ENCODE measurements at places on chromosomes 5 and 9.

GRCh38 chr5:125560476-125561225 is 814.2 kb upstream of the ZNF608 start:
- DNase-seq: no peak

DNA sequence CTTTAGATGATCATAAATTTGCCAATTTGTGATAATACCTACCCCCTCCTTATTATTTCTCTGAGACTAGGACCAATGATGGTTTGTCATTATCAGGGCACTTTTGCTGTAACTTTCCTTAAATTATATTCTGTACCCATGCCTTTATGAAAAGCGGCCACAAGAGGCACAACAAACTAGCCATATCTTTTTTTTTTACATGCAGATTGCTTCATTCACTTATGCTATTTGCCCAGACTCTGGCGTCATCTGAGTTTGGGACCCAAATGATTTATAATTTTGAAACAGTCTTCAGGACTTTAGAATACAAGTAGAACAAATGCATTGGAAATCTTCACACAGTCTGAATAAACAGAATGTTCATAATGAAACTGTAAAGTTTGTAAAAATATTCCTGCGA is 408.1 kb downstream of the MAT2B start:
- DNase-seq: no peak

GRCh38 chr5:157497875-157498611 is 38.0 kb downstream of the NIPAL4 start:
- no peak for DNase-seq

GRCh38 chr5:109553846-109554245 is 135.9 kb upstream of the MAN2A1 start:
- no peak for DNase-seq

DNA sequence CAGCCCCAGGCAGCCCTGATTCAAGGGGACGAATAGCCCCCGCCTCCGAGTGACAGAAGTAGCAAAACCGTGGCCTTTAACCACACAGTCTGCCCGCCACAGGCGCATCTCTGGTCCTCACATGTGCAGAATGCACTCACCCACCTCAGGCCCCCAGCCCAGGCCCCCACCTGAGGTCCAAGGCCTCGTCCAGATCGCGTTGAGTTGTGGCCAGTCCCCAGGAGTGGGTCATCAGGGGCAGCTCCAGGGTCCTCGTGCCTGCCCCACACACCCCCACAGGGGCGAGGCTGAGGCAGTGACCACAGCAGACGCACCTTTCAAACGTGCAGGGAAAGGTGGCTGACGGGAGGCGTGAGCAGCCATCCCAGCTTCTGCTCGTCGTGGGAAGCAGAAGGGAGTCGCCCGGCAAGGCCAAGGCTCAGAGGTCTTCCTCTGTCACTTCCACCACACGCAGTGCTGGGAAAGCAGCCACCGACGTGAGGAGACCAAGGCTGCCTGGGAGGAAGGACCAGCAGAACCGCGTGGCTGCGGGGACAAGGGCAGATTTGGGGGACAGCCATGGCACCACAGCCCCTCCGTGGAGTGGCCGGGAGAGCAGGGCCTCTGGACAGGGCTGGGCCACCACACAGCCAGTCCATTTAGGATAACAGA is 77.8 kb upstream of the OTULINL start:
- no peak for DNase-seq

DNA sequence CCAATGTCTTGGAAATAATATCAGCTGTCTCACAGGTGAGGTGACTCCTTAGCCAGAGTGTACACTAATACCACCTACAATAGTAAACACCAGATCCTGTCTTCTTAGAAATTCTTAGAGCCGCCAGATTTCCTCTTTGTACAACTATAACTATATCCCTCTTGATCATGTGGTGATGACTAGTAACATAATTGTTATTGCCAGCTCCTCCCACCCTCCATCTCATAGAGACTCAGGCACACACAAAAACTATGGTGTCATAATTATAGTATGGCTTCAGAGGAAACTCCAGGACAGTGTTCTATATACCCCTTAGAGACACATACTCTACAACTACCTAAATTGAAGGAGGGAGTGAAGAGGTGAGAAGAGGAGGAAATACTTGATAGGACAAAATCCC is 33.1 kb downstream of the PGGT1B start:
- no peak for DNase-seq

- DNase-seq: no peak
Observed at GRCh38 chr5:58927938-58928337, 345.1 kb downstream of the RAB3C start.

DNA sequence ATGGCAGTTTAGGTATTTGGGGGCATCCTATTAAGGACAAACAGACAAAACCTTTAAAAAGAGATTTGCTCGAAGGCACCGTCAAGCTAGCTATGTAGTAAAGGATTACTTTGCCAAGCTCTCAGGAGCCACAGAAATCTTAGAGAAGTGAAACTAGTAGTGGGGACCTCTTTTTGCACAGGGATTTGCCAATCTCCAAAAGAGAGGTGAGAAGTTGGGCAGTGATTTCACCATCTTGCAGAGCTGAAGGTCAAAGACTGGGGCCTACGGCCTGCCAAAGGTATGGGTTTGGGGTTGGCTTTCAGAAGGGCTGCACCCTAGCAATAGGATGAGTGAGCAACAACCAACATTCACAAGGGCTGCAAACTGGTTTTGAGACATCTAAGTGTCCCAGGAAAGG is 1.6 kb upstream of the FCN1 start:
- DNase-seq: no peak

GRCh38 chr9:123640792-123641222 is 284.8 kb downstream of the CRB2 start:
- DNase-seq: no peak

- DNase-seq: no peak
Observed at GRCh38 chr5:73094415-73094814, 26.0 kb upstream of the TMEM171 start.

DNA sequence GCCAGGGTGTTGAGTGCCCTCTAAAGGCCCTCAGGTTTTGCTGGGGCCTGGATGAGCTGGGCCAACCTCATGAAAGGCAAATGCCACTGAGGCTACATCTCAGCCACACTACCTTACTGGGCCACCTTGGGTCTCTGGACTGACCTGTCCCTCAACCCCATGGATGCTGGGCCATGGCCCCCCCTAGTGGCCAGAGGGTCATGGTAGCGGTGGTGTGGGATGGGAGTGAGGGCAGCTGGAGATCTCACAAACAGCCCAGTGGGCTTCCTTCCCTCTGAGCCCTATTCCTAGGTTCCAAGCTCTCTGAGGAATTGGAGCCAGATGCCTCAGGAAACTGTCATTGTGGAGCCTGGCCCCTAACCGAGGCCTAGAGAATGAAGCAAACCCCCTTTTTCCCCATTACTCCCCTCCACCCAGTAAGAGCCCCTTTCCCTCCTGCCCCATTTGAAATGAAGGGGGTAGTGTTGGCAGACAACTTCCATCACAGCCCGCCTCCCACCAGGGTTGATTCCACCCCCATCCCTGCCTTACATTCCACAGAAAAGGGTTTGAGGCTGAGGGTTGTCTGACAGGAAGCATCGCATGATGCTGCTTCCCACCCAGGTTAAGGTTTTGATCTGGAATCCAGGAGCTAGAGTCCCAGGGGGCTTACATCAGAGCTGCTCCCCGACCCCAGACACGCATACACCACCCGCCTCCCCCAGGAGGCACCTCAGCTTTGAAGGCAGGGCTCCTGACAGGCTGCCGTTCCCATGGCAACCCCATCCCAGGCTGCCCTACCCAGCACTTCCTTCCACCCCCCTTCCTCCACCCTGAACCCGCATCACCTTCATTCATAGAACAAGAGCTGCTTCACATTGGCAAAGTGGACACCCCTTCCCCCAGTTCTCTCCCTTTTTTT is 63.9 kb downstream of the PCDH1 start:
- peak; percentile 58 for DNase-seq

- DNase-seq: no peak
Observed at GRCh38 chr5:113896789-113897188, 383.3 kb downstream of the YTHDC2 start.

- DNase-seq: no peak
Observed at GRCh38 chr5:141883184-141883891, 5.1 kb upstream of the PCDH1 start.

GRCh38 chr5:36390640-36391039 is 88.9 kb upstream of the RANBP3L start:
- no peak for DNase-seq

DNA sequence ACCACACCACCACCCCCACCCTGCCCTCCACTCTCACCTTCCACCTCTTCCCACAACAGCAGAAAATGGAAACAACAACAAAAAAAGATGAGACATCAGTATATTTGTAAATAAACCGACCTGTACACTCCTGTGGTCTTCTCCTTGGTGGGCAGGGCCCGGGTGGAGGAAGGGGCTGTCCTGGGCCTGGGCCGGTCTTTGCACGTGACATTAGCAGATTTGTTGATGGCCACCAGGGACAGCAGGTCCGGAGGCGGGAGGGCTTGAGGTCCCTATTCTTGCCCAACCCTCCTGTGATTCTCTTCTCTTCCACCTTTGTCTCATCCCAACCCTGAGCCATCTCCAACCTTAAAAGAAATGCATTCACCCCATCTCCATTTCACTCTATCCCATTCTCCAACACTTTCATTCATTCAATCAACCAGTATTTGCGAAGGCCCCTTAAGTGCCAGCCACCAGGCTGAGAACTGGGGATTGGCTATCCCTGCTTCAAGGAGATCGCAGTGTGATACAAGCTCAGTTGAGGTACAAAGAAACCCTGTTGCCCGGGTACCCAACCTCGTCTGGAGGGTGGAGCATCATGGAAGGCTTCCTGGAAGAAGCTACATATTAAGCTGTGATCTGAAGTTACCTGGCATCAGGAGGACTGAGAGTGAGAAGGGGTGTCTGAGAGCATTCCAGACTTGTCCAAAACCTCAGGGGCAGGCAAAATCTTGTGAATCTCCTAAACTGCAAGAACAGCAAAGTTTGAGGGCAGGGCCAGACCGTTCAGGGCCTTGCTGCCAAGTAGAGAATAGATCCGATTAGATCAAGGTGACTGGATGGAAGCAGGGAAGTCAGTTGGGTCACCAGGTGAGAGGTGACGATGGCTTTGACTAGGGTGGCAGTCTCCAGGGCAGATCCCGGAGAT is 87.4 kb downstream of the LMX1B start:
- no peak for DNase-seq

- DNase-seq: no peak
Observed at GRCh38 chr5:73437101-73437776, 11.3 kb downstream of the FOXD1 start.

GRCh38 chr5:14213813-14214585 is 70.9 kb downstream of the TRIO start:
- no peak for DNase-seq

DNA sequence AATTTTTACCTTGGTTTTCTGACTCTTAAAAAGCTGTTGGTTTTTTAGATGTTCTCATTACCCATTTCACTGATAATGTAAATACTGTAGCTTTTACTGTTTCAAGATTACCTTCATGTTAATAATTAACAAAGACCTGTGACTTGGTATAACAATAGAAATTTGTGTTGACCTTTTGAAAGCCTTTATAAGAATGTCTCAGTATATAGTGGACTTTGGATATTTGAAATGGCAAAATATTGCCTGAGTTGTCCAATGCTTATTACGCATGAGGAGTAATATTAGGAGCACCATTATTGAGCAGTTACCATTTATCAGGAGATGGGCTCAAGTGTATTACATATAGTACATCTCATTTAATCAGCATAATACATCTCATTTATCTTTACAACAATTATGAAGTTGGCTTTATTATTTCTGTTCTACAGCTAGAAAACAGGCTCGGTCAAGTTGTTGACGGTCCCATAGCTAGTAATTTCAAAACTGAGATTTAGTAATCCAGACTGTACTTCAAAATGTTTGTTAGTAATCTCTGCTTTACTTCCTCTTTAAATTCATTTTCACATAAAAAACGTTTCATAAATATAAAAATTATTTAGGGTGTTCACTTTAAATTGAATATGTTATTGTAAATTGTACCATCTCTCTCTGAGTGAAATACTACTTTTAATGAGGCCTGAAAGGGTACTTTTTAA is 50.7 kb upstream of the FKTN start:
- DNase-seq: no peak

GRCh38 chr5:122390154-122390553 is 78.1 kb downstream of the SNCAIP start:
- no peak for DNase-seq

- no peak for DNase-seq
Observed at GRCh38 chr9:10008101-10008799, 604.6 kb downstream of the PTPRD start.

GRCh38 chr5:140176031-140176387 is 1.0 kb downstream of the CYSTM1 start:
- no peak for DNase-seq

DNA sequence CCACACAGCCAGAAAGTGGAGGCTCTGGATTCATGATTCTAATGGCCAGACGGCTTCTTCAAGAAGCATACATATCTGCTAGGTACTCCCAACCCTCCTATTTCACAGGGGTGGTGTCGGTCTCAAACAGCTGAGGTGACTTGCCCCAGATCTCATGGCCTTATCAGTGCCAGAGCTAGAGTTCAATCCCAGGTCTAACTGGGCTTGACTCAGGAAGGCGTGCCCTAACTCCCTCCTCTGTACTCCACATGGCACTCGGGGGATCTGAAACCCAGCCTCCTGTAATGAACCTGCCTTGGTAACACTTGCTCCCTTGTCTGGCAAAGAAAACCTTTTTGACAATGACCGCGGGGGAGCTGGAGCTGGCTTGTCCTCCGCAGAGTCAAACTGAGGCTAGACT is 2.1 kb downstream of the QRFP start:
- DNase-seq: no peak

- no peak for DNase-seq
Observed at GRCh38 chr9:135622415-135623020, 16.8 kb downstream of the GLT6D1 start.

DNA sequence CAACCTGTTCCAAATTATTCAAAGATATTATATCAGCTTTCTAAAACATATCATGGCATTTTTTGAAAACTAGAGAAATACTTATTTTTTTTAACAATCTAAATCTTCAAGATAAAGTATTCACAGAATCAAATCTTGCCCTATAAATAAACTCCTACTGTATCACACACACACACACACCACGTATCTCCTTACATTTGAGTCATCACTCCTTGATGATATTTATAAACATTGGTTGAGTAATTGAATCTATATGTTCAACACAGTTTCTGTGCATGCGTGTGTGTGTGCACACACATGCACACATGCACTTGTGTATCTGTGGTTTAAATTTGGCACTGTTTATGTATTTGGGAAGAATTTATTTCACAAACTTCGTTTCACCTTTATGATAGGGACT is 1716.4 kb downstream of the EFNA5 start:
- no peak for DNase-seq

GRCh38 chr9:99832558-99832864 is 10.8 kb downstream of the NR4A3 start:
- no peak for DNase-seq

- no peak for DNase-seq
Observed at GRCh38 chr9:6305954-6306563, 22.1 kb upstream of the TPD52L3 start.

- no peak for DNase-seq
Observed at GRCh38 chr9:134896834-134897583, 16.4 kb downstream of the FCN2 start.
